ENCODE measurements at places on chromosomes 1 and 21.

DNA sequence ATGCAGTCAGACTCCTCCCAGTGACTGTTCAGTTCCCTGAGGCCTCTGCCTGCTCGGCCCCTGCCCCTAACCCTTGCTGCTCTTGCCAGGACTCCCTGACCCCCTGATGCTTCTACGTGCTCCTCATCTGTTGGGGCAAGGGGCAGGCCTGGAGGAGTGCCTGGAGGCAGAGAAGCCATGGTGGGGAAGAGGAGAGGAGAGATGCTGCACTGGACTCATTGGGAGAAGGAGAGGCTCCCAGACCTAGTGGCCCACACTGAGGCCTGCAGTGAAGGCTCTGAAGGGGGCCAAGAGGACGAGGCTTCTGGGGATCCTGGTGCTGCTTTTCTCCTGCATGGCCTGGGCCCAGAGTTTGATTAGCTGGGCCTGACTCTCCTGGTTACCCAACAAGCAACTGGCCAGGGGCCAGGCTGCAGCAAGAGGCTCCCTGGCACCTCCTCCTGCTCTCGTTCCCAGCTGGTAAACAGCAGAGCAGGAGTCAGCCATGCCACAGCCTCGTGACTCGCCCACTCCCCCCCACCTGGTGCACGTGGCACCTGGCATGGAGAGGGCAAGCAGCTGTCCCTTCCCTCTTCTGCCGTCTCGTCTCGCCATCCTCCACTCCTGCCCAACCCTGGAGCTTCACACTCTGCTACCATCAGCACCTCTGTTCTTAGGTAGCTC lies 847 bp upstream of the RORC start:
- DNase-seq = no peak

DNA sequence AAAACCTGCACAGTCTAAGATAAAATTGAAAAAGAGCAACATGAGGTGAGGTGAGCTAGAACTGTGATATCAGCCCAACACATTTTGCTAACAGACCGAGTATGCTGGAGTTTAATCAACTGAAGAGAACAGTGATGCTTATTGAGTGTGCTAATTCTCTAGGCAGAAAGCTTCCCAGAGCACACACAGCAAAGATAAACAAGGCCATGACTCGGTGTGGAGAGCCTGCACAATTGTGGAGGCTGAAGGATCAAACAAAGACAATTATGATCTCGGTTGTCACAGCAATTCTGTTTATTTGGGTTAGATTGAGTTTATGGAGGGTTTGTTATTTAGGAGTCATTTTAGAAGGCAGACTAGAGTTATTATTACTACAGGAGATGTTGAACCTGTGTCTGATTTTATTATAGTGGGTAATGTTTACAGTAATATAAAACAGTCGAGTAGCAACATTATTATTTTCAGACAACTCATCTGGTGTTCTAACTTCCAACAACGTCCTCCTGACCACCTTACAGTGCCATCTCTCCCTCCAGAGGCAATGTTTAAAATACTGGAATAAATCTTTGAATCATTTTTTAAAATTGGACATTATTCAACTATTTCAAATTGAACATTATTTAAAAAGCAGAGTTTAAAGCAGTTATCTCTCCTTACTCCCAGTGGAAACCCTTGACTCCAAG lies 40.2 kb downstream of the DPT start:
- no peak for DNase-seq

- no peak for DNase-seq
Observed at GRCh38 chr1:8017495-8018197, 8.5 kb downstream of the ERRFI1 start.

DNA sequence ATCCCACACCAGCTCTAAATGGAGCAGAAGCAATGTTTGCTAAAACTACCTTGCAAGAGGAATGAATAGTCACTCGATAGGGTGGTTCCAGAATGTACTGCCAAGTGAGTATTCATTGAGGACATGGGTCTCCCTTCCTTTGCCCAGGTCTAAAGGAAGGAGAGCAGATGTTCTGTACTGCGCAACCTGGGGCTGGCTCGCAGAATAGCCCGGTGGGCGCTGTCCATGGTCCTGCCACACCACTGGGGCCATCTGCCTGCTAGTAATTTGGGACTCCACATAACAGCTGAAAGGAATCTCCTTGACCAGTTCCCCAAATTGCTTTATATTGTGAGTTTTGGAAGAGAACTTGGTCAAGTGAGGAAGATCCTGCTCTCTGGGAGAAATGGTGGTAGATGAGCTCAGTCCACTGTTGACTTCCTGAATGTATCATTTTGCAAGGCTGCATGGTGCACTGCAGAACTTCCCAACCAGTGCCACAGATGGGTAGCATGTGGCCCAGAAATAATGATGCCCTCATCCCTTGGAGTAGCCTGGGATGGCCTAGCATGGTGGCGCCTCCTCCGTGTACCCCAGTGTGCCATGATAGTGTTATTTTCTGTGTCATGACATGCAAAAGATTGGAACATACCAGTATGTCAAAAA lies 5.7 kb downstream of the SLC6A17 start:
- DNase-seq = peak; percentile 32

All from activated CD4-positive, alpha-beta T cell treated with anti-CD3 and anti-CD28 coated beads, Interleukin-2, Interleukin-4, amounts not matched to agents 100 ng/mL and 50 ng/mL, durations not matched to agents 16 hours and 8 hours (primary cell).